ENCODE measurements at places on chromosomes 5 and 9. TPM values are rescaled to one million over a fixed set of nuclear protein-coding genes. Genes with fewer than 3 reads are reported as not detected.

GRCh38 chr9:13919401-13919800 lies 394.5 kb downstream of the NFIB start:
- no peak for DNase-seq

DNA sequence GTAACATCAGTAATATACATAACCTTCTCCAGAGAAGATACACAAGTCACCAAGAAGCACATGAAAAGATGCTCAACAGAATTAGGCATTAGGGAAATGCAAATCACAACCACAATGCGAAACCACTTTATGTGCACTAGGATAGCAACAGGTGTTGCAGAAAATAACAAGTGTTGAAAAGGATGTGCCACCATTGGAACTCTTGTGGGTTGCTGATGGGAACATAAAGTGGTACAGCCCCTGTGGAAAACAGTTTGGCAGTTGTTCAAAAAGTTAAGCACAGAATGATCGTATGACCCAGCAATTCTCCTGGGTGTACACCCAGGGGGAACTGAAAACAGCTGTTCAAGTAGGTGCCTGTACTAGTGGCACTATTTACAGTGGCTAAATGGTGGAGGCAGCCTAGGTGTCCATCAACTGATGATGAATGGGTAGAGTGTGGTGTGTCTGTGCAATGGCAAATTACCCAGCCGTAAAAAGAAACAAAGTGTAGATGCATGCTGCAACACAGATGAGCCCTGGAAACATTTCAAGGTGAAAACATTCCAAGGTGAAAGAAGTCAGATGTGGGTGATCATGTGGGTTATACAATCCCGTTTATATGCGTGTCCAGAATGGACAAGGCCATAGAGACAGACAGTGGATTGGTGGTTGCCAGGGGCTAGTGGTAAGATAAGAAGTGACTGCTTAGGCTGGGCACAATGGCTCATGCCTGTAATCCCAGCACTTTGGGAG lies 27.2 kb downstream of the CCDC69 start:
- DNase-seq = no peak

GRCh38 chr9:131402738-131403492 lies 9.0 kb downstream of the PRRC2B start:
- peak; percentile 79 for DNase-seq

GRCh38 chr5:65721050-65721719 lies 724 bp downstream of the SGTB start:
- DNase-seq = peak; percentile 55

DNA sequence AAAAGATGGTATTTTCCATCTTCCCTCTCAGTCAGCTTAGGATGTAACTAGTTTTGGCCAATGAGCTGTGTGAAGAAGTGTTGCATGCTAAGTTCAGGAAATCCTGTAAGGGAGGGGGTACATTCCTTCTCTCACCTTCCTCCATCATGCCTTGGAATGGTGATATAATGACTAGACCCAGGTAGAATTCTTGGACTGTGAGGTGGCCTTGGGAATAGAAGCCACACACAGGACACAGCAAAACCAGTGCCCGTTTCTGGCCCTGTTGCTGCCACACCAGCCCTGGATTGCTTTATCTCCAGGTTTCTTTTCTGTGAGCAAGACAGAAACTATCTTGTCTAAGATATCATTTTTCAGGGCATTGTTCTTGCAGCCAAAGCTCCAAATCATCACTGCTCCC lies 10.5 kb upstream of the ZNF354A start:
- DNase-seq = no peak

- peak; percentile 49 for DNase-seq
Observed at GRCh38 chr5:154446195-154447088, 645 bp downstream of the SAP30L start.

IFNK gene
- not detected for total RNA-seq

OSMR gene
- 10.8 TPM for total RNA-seq

FCN2 gene
- not detected for total RNA-seq

STK32A gene
- 1.4 TPM for total RNA-seq

RETREG1 gene
- total RNA-seq = 93.5 TPM

CKMT2 gene
- 0.79 TPM for total RNA-seq

TAF11L5 gene
- total RNA-seq = not detected
